Suppressor macrophage treated with lipopolysaccharide for 1 hour (primary cell): ENCODE measurements at places on chromosomes 7 and 10.
A peak's percentile ranks its signal among the peaks of the same experiment; 100 is the strongest.

DNA sequence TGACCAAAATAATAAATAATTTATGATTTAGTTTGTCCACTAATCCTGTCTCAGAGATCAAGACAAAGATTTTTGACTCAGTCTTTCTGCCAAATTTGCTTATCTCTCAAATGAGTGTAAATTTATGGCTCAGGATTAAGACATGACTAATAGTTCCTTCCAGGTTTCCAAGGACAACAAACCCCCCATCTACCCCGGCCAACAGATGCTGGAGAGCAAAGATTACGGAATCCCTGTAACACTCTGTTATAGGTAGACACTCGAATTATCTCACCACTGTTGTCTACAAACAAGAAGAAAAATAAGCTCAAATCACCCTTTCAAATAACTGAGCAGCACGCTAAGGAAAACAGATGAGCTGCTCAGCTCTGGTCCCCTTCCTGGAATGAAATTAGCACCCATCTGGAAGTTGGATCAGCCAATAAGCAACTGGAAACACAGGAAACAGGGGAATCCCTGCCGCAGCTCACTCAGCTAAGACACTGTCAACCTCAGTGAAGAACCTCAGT is 56.8 kb upstream of the SVIL start:
- no peak for DNase-seq

- DNase-seq: no peak
These were observed 151.8 kb upstream of the CELF2 start for GRCh38 chr10:10865913-10866312.

- no peak for DNase-seq
These were observed 29.1 kb downstream of the SPOCK2 start for GRCh38 chr10:72058989-72059842.

- DNase-seq: no peak
These were observed 215.7 kb upstream of the CDC14C start for GRCh38 chr7:48708635-48709034.

GRCh38 chr10:123769647-123770046 is 103.5 kb downstream of the GPR26 start:
- no peak for DNase-seq

DNA sequence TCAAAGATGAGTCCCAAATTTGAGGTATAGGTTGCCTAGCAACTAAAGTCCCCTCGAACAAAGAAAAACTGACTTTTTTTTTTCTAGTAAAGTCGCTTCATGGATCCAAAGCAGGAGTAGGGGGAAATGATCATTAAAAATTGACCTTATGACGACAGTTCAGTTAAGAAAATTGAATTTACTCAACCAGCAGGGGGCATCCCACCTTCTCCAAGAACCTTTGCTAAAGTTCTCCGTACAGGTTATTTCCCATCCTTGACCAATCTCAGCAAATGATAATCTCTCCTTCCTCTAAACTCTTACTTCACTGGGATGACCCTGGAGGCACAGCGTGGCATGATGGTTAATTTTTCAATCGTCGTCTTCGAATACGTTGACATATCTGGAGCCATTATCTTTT is 228.3 kb downstream of the CALN1 start:
- peak; percentile 29 for DNase-seq

GRCh38 chr10:76432016-76433012 is 1000.9 kb downstream of the LRMDA start:
- DNase-seq: no peak

DNA sequence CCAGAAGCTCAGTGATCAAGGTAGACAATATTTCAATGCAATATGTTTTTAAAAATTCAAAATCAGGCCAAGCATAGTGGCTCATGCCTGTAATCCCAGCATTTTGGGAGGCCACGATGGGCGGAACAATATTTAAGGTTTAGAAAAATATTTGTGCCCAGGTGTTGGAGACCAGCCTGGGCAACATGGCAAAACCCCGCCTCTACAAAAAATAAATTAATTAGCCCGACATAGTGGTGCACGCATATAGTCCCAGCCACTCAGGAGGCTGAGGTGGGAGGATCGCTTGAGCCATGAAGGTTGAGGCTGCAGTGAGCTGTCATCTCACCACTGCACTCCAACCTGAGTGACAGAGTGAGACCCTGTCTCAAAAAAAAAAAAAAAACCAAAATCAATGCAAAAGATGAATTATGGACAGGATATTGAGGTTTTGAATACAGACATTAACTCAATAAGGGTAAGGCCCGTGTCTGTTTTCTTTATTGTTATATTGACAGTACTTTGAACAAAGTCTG is 913 bp upstream of the IFIT5 start:
- no peak for DNase-seq

DNA sequence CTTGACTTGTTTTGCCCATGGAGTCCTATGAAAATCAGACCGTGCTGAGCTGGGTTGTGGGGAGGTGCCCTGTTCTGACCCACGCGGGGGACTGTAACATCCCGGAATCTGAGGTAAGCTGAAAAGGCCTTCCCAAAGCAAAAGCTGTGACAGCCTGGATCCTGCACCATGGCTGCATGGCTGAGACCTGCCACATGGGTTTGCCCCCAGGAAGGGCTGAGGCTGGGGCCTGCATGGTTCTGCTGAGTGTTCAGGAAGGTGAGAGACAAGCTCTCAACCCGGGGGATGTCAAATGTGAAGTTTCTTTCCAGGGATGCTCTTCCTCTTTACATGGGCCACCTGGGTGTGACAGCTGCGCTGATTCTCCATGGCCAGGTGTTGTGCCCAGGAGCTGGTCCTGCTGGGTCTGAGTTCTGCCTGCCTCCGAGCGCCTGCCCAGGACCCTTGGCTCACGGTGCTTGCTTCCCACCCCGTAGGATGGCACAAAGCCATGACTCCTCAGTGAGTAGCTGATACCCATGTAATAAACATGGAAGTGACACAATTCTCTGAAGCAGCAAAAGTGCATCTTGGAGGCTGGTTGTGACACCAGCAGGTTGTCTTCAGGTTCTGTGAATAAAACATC is 58.3 kb downstream of the VIPR2 start:
- DNase-seq: no peak

DNA sequence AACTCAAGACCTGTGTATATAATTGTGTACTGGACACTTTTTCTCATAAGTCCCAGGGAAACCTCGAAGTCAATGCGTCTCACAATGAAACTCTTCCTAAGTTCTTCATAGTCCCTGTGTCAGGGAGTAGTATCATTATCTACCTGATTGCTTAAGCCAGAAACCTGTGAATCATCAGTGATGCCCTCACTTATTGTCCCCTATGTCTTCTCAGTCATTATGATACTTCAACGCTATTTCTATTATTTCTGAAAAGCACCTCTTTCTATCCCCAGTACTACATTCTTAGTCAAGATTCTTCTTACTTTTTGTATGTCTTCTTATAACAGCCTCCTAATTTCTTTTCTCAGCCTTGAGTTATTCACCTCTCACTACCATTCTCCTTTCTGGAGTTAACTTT is 94.3 kb downstream of the OTUD1 start:
- DNase-seq: no peak

DNA sequence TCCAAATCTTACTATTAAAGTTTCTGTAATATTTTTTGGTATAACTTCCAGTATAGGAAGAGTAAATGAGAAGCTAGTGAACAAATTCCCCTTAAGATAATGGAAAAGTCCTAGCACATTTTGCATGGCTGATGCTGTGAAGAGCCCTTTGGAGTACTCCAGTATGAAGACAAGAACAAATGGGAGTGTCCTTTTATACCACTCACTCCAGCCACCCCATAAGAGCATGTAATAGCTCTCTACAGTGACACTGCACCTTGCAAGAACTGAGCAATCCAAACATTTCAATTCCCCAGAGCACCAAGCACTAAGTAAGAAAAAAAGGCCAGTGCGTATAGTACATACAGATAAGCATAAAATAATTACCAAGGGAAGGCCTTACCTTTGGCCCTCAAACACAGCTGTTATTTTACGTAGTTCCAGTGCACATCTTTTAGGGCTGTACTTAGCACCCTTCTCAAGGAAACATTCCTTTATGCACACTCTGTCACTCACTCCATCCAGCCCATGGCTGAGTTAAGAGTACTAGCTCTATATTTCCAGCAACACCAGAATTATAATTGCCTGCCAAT is 135.4 kb downstream of the ST7 start:
- no peak for DNase-seq

DNA sequence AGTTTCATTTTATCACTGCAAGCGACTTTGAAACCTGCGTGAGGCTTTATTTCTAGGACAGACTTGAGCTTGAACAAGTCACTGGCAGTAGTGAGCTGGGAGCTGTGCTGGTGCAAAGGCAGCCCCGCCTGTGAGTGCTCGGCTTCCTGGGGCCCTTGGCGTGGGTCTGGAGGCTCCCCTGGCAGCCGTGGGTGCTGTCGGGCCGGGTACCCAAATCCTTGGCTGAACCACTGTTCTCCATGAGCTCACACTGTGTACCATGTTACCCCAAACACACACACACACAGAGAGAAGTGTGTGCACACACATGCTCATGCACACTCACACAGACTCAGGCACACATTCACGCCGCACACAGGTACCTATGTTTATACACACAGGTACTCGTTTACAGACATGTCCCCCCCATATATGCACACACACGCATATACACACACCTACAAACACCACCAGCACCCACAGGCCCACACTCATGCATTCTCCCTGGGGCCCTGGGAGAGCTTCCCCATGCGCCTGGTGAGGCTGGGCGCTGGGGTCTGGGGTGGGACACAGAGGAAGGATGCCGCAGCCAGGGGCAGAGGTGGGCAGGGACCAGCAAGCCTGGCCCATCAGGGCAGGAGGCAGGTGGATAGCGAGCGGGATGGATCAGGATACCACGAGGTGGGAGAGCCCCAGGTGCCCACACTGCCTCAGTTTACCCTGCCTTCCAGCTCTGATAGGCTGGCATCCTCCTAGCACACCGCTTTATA is 158.8 kb downstream of the ADARB2 start:
- no peak for DNase-seq

GRCh38 chr7:16918288-16918895 is 36.6 kb upstream of the AGR3 start:
- peak; percentile 78 for DNase-seq

GRCh38 chr7:122261442-122261841 is 43.1 kb downstream of the FEZF1 start:
- no peak for DNase-seq

GRCh38 chr10:129971381-129972144 is 7.5 kb upstream of the EBF3 start:
- peak; percentile 89 for DNase-seq

- no peak for DNase-seq
These were observed 35.2 kb upstream of the HSPB1 start for GRCh38 chr7:76267107-76267893.

GRCh38 chr7:113320419-113320818 is 202.1 kb upstream of the SMIM30 start:
- DNase-seq: no peak

DNA sequence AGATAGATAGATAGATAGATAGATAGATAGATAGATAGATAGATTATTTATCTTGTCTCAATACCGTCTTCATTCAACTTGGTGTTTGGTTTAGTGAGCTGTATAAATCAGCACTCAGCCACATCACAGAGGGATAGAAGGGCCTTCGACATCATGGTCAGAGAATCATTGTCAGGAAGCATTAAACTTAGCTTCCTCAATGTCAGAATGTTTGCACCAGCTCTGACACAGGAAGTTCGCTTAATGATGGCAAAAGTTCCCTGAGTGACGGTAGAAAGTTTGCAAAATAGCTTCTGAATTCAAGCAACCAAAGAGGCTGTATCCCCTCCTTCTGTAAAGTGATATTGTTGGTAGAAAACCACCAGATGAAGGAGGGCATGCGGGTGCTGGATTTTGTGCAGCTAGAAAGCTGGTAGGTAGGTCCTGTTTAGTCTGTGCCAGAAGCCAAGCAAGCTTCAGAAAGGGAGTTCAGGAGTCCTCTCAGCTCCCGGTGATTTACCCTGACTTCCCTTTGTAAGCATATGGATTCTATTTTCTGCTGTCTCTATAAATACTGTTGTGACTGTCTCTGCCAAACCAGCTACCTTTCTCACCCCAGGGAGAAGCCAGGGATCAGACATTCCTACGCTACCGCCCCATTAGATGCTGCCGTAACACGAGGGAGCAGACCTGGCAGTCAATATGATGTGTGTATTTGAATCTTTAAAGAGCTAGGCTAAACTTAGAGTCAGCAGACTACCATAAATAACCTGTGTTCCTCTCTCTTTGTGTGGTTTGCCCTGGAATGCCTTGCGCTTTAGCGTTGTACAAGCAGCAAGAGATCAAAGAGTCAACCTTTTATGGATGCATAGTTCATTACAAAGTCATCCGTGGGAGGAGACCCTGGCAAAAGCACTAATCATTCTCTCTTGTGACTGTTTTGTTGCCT is 200.5 kb upstream of the KIAA1217 start:
- DNase-seq: no peak

GRCh38 chr7:17234398-17235031 is 63.9 kb upstream of the AHR start:
- peak; percentile 90 for DNase-seq

- DNase-seq: no peak
These were observed 37.1 kb downstream of the CAV1 start for GRCh38 chr7:116561697-116562483.

- peak; percentile 50 for DNase-seq
These were observed 488 bp downstream of the EIF4H start for GRCh38 chr7:74174606-74175082.

GRCh38 chr7:27723085-27723484 is 16.9 kb upstream of the TAX1BP1 start:
- DNase-seq: no peak

DNA sequence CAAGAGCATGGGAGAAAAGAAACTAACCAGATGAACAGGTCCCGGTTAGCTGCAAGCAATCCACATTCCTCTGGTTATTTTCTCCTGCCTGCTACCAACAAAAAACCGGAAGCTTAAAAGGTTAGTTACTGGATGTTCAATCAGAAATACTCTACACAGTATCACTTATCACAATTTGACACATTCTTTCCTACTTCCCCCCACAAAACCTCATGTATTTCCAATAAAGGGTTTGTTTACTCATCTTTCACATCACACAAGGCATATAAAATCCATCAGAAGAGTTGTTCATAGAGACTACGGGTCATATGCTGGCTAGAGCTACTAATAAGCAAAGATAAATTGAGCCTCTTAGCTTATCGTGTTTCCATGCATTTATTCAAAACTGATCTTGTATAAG is 4.8 kb downstream of the SLC25A28 start:
- DNase-seq: no peak
